Ascending aorta (tissue), 2 donors: ENCODE measurements at places on chromosomes 2 and 18.

DNA sequence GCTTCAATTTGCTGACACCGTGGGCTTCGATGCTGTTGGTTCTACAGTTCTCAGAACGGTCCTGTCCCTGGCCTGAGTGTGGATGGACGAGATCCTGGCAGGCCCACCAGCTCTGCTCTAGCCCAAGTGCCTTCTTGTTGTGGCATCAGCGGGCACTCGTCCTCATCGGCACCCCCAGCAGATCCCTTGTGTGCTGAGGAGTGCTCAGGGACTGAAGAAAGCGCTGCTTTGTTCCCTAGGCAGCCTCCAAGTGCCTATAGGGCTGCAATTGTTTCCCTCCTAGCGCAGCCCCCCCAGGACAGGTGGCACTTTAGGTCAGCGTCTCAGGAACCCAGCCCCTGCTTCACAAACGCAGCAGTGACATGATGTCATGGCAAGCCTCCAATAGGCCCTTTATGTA lies 217.7 kb downstream of the AGAP1 start:
- DNase-seq: no peak

- no peak for DNase-seq
These were observed 329.3 kb upstream of the ZNF804A start for GRCh38 chr2:184268900-184269477.

- DNase-seq: no peak
These were observed 29.7 kb downstream of the MAP3K2 start for GRCh38 chr2:127358044-127358443.

- no peak for DNase-seq
These were observed 54.3 kb downstream of the MARCHF4 start for GRCh38 chr2:216317831-216318520.
